Vagina (tissue), 2 donors: ENCODE measurements at places on chromosomes 1 and 21.

GRCh38 chr1:218703836-218704235 lies 358.7 kb downstream of the TGFB2 start:
- DNase-seq, result no peak

DNA sequence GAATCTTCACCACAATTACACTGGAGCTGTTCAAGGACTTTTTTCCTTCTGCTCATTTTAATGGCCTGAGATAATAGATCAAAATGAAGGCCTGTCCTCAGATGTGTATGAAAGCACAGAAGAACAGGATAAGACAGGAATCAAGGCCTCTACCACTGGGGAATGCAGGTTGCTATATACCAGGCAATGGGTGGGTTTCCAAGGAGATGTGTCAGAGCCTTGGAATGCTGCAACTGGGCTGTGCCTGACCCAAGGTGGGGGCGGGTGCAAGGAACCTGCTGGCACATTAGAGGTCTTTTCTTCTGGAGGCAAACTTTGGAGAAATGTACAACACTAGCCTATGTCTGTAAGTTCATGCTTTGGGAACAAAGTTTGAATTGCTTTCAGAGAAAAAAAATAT lies 21.7 kb upstream of the LAMC2 start:
- no peak for DNase-seq

DNA sequence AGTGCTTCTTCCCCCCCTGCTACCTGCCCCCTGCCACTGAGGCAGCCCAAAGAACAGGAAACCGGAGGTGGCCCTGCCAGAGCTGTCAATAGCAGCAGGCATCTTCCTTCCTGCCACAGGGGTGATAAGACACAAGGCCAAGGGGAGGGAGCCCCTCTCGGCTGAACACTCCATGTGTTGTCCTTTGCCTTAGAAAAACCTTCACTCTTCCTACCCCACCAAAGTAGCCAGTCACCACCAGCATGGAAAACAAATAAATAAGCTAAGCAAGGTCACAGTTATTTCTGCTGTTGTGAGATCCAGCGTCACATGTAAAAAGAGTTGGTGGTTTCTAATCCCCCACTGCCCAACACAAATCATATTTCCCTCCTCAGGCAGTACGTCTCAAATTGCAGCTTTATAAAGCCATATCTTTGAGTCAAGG lies 104.8 kb upstream of the DPT start:
- no peak for DNase-seq

- no peak for DNase-seq
These were observed 102.5 kb downstream of the EBNA1BP2 start for GRCh38 chr1:43069461-43070050.

DNA sequence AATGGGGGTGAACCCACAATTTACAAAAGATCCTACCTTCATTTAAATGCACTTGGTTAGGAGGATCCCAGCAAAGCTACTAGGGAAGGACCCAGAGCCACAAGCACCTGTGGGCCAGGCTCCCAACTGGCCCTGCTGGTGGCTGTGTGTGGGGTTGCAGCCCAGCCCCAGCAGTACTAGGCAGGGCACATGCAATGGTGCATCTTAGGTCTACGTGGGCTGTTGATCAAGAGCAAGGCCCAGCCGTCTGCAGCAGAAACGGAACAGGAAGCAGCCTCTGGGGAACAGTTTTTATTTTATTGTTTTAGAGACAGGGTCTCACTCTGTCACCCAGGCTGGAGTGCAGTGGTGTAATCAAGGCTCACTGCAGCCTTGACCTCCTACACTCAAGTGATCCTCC lies 134.1 kb upstream of the RAB4A start:
- DNase-seq, result no peak

- DNase-seq, result no peak
These were observed 69.0 kb downstream of the CD34 start for GRCh38 chr1:207841901-207842300.
